Cortex of kidney (tissue), 1 donor: ENCODE measurements at places on chromosomes 7 and 10.

DNA sequence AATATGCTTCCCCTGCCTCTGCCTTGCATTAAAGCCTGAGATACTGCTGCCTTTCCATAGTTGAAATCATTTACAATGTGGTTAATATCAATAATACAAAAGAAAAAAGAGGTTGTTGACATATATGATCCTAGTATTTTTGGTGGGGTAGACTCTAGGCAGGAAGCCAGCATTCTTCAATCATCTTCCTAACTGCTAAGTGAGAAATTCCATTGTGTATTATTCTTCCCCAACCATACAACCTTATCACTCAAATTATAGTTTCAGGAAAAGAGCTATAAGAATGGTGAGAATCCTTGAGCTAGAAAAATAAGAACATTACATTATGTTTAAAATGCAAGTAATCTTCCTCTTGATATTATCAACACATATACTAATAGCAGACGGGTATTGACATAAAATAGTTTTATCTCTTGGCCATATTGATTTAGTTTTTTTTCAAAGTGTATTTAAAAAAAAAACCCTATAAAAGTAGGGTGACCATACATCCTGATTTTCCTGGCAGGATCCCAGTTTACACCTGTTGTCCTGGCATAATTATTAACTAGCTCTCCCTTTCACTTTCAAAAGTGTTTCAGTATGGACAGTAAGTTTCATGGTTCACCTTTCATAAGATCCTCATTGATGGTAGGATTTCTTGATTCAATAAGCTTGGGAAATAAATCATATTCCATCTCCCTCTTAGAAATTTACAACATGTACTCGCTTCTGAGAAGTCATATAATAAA is 33.4 kb upstream of the WASL start:
- no peak for DNase-seq

- no peak for DNase-seq
Measured at GRCh38 chr7:983616-984071, 663 bp downstream of the CYP2W1 start.

GRCh38 chr10:45261946-45262345 is 53.5 kb downstream of the OR13A1 start:
- no peak for DNase-seq

- no peak for DNase-seq
Measured at GRCh38 chr7:30888747-30889146, 22.9 kb upstream of the AQP1 start.
